ENCODE measurements at places on chromosomes 11 and 22. TPM values are rescaled to one million over a fixed set of nuclear protein-coding genes. Genes with fewer than 3 reads are reported as not detected.

DNA sequence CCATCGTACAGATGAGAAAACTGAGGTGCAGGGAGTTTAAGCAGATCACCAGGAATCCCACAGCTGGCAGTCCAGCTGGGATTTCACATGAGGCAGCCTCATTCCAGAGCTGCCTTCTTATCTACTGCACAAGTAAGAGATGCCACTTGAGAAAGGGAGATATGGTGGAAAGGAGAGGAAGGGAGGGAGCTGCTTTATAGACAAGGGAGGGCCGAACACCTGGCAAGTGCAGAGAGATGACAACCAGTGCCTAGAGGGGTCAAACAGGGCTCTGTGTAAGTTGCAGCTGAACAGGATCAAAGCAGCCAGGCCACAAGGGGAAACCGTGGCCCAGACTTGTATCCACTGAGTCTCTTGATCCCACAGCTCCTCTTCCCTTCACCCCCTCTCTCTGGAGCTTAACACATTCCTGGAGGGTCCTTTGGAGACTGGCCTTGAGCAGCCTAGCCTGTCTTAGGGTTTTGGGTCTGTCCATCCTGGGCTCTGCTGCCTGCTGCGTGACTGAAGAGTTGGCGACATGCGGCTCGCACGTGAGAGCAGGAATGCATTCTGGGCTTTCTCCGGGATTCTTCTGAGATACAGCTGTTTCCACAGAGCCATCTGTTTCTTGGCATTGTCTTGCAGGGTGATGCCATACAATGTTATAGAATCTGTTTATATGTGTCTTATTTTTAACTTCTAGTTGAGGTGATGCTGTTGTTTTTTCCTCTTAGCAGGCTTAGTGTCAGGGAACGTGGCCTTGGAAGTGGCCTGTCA, 268.5 kb upstream of the SYN3 start:
- no peaks in the 10 kb centered on the region for H3K36me3 ChIP-seq
- H3K4me1 ChIP-seq, result no peaks in the 10 kb centered on the region
- no peaks in the 10 kb centered on the region for H3K27me3 ChIP-seq
- H3K4me3 ChIP-seq, result no peak overlapping the region
- DNase-seq, result no peak
- H3K27ac ChIP-seq, result no peak overlapping the region

DNA sequence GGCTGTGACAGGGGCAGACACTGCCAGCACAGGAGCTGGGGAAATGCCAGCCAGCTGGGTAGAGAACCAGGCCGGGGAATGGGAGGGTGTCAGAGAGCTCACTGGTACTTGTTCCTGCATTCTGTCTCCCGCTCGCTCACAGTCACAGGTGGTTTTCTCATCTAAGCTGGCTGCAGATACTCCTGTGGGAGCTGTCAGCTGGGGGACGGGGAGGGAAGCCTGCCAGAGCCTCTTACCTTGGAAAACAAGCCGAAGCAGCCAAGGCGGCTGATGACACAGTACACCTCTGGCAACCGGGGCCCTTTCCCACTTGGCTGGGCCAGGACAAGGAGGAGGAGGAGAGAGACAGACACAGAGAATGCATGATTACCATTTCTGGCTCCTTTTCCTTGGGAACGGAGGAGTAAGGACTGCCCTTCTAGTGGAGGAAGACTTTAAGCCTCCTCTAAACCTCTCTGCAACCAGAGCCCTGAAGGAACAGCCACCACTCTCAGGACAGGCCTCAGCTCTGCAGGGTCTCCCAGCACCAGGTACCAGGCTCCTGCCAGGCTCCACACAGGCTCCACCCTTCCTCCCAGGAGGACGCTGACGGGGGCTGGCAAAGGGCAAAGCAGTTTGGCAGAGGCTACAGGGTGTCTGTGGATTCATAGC, 25.1 kb downstream of the RPL27A start:
- no peak overlapping the region for H3K27ac ChIP-seq
- H3K27me3 ChIP-seq, result no peaks in the 10 kb centered on the region
- no peaks in the 10 kb centered on the region for H3K4me1 ChIP-seq
- no peaks in the 10 kb centered on the region for H3K36me3 ChIP-seq

DNA sequence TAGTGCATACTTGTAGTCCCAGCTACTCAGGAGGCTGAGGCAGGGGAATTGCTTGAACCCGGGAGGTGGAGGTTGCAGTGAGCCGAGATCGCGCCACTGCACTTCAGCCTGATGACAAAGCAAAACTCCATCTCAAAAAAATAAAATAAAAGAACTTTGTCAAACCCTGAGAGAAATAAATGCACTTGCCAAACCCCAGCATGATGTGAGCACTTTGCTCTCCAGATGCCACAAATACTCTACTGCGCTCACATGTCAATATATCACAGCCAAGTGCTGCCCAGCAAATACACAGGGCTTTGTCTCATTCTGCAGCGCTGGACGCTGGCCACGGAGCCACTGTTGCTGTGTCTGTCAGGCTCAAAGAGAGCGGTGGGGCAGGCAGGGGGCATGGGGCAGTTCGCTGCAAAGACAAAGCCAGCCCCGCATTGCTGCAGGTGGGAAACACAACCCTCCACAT, 45.1 kb downstream of the AHNAK start:
- H3K4me1 ChIP-seq, result peaks cover 71% of the 10 kb centered on the region
- no peak overlapping the region for H3K4me3 ChIP-seq
- peak overlapping the region; percentile 99 for H3K27ac ChIP-seq
- no peaks in the 10 kb centered on the region for H3K27me3 ChIP-seq
- no peak for DNase-seq

DNA sequence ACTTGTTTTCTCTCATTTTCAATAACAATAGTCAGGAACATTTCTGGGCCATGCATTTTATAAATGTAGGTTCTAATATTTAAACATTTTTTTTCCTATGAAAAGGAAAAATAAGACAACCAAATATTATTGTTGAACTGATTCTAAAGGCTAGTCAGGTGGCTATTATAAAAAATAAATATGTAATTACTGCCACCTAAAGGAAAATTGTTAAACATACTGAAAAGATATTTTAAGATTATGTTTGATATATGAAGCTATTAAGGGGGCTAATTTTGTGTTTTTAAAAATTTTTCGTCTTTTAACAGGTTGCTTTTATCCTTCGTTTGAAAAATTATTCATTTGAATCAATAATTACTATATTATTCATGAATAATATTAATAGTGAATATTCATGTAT, 62.2 kb upstream of the FDX1 start:
- H3K27ac ChIP-seq, result no peak overlapping the region
- no peak for DNase-seq
- H3K4me1 ChIP-seq, result peaks cover 15% of the 10 kb centered on the region
- H3K36me3 ChIP-seq, result no peaks in the 10 kb centered on the region

- no peaks in the 10 kb centered on the region for H3K36me3 ChIP-seq
- peaks cover 16% of the 10 kb centered on the region for H3K27me3 ChIP-seq
Measured at GRCh38 chr11:43523632-43524031, 156.9 kb upstream of the HSD17B12 start.

DNA sequence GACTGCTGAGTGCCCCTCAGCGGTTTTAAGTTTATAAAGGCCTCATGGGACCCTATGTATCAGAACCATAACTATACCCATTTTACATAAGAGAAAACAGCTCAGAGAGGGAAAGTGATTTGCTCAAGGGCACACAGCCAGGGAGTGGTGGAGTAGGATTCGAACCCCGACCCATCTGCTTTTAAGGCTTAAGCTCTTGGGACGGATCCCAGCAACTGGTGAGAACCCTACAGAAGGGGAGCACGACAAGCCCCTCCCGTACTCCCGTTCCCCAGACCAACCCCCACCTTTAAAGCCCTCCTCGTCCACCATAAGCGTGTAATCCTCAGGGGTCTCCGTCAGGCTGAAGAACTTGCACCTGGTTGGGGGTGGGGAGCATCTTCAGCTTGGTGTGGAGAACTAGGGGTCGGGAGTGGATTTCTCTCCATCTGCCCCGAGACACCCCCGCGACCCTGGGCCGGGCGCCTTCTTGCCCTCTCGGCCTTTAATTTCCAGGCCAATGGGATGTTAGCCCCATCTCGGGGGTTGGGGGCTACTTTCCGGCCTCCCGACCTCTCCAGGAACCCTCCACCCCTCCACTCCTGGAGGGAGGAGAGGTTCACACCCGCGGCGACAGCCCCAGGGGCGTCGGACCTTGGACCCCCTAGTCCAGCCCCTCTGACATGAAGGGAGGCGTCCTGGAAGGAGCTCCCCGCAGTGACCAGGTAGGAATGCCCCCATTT, 725 bp downstream of the CASTOR1 start:
- H3K27me3 ChIP-seq, result no peaks in the 10 kb centered on the region
- DNase-seq, result no peak
- H3K4me1 ChIP-seq, result peaks cover 25% of the 10 kb centered on the region
- H3K4me3 ChIP-seq, result peak overlapping the region; percentile 74

GRCh38 chr22:29328566-29329500, 13.3 kb upstream of the RASL10A start:
- H3K4me3 ChIP-seq, result no peak overlapping the region
- no peak overlapping the region for H3K27ac ChIP-seq
- no peak for DNase-seq
- H3K36me3 ChIP-seq, result no peaks in the 10 kb centered on the region
- H3K4me1 ChIP-seq, result no peaks in the 10 kb centered on the region

DNA sequence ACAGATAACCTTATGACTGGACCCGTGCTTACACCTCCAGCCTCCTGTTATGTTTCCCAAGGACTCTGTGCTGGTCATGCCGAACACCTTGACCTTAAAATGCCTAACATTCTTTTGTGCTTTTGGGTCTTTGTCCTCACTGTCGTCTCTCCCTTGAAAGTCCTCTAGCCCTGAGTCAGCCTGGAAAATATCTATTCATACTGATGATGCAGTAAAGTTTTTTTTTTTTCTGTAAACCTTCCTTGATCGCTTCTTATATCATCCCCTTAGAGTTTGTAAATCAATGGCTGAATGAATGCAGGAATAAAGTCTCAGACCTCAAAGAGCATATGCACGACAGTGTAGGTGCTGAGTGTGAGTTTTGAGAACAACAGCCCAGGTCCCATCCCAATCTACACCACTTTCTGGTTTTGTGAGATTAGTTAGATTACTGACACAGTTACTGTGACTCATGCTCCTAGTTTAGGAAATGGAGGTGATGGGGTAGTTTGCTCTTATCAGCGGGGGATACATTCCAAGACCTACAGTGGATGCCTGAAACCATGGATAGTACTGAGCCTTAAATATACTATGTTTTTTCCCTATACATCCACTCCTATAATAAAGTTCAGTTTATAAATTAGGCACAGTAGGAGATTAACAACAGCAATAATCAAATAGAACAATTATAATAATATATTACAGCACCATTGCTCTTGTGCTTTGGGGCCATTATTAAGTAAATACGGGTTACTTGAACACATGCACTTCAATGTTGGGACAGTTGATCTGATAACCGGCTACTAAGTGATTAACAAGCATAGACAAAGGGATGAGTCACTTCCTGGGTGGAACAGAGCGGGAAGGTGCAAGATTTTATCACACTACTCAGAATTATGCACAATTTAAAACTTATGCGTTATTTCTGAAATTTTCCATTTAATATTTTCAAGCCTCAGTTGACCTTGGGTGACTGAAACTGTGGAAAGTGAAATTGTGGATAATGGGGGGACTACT, 8.6 kb downstream of the TCN1 start:
- no peaks in the 10 kb centered on the region for H3K27me3 ChIP-seq
- no peaks in the 10 kb centered on the region for H3K36me3 ChIP-seq

DNA sequence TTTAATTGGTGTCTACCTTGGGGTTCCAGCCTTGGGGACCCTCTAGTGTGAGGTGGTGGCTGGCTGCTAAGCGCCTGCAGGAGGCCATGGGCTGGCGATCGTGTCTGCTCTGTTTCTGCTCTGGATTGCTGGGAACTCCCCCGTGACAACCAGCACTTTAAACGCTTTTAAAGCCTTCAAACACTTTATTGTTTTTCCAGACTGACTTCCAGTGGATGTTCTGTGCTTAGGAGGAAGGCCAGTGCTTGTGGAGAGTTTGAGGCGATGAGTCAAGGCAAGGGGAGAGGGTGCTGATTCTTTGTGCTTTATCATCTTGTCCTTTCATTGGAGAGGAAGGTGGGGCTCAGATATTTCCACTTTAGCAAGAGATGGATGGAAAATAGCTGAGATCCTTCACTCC, 81.6 kb downstream of the FLI1 start:
- H3K27me3 ChIP-seq, result no peaks in the 10 kb centered on the region
- H3K4me3 ChIP-seq, result no peak overlapping the region
- no peaks in the 10 kb centered on the region for H3K36me3 ChIP-seq
- H3K27ac ChIP-seq, result no peak overlapping the region
- DNase-seq, result no peak
- H3K4me1 ChIP-seq, result no peaks in the 10 kb centered on the region

DNA sequence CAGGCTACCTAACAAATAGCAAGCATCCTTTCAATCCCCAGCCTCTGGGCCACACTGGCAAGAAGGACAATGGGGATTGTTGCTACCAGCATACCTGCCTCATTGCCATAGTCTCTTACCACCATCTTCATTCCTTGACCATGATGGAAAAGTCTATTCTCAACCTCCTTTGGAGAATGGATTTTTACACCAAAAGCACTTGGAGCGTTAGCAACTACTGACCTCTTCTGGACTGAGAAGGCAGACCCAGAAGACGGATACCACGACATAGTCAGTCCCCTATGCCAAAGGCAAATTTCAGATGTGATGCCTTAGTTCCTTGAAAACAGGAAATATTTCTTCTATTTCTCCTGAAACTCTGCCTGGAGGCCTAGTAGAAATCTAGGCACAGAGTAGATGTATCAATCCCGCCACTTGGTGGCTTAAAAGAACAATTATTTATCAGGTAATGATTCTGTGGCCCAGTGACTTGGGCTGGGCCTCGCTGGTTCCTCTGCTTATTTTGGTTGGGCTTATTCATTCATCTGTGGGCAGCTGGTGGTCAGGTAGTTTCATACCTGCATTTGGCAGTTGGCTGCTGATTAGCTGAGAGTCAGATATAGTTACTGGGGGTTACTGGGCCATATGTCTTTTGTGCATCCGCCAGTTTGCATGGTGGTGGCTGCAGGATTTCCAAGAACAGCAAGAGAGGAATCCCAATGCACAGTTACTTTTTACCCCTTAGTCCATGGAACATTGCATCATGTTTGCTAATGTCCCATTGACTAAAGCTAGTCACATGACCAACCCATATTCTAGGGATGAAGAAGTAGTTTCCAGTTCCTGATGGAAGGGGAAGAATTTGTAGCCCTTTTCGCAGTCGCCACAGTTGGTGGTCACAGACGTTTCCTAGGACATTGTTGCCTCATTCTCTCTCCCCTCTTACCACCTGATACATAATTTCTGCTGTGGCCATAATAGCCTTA, 75.2 kb downstream of the DHCR7 start:
- no peak overlapping the region for H3K4me3 ChIP-seq
- H3K27me3 ChIP-seq, result peaks cover 6% of the 10 kb centered on the region
- no peaks in the 10 kb centered on the region for H3K36me3 ChIP-seq
- H3K27ac ChIP-seq, result no peak overlapping the region
- H3K4me1 ChIP-seq, result no peaks in the 10 kb centered on the region
- peak; percentile 5 for DNase-seq

GRCh38 chr11:109512680-109513079, 90.7 kb downstream of the C11orf87 start:
- no peaks in the 10 kb centered on the region for H3K36me3 ChIP-seq
- no peak overlapping the region for H3K27ac ChIP-seq
- no peak for DNase-seq
- H3K27me3 ChIP-seq, result no peaks in the 10 kb centered on the region
- no peak overlapping the region for H3K4me3 ChIP-seq

GRCh38 chr11:16179676-16180075, 176.7 kb downstream of the SOX6 start:
- no peaks in the 10 kb centered on the region for H3K36me3 ChIP-seq
- H3K27ac ChIP-seq, result no peak overlapping the region
- no peaks in the 10 kb centered on the region for H3K4me1 ChIP-seq
- DNase-seq, result no peak

GRCh38 chr22:37929390-37929789, 23.3 kb downstream of the MICALL1 start:
- H3K27me3 ChIP-seq, result no peaks in the 10 kb centered on the region
- DNase-seq, result no peak
- peaks cover 11% of the 10 kb centered on the region for H3K4me1 ChIP-seq
- no peak overlapping the region for H3K4me3 ChIP-seq

The PATE4 gene
- total RNA-seq, result not detected

The SERPIND1 gene
- 0.18 TPM for total RNA-seq

The C11orf16 gene
- 0.15 TPM for total RNA-seq

The PRDX5 gene
- 492 TPM for total RNA-seq

The ENDOD1 gene
- 28.2 TPM for total RNA-seq
